ENCODE measurements at places on chromosomes 5 and 9.

GRCh38 chr9:35798658-35799374 is 7.4 kb downstream of the NPR2 start:
- DNase-seq, result no peak

GRCh38 chr9:22105005-22105722 is 96.1 kb upstream of the CDKN2B start:
- DNase-seq, result no peak

DNA sequence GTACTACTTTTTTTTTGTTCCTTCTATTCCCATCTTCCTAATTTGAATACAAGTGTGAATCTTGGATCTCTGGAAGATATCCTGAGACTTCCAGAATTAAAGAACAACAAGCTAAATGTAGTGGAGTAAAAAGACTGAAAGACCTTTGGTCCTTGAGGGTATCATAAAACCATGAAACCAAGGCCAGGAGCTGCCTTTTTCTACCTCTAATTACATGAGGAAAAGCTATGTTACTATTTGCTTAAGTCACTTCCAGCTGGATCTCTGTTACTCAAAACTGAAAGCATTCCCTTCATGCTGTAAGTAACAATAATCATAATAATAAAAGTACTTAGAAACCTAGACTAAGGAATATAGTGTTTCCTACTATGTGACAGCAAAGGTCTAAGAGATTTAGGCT is 649.6 kb downstream of the KCTD16 start:
- no peak for DNase-seq

DNA sequence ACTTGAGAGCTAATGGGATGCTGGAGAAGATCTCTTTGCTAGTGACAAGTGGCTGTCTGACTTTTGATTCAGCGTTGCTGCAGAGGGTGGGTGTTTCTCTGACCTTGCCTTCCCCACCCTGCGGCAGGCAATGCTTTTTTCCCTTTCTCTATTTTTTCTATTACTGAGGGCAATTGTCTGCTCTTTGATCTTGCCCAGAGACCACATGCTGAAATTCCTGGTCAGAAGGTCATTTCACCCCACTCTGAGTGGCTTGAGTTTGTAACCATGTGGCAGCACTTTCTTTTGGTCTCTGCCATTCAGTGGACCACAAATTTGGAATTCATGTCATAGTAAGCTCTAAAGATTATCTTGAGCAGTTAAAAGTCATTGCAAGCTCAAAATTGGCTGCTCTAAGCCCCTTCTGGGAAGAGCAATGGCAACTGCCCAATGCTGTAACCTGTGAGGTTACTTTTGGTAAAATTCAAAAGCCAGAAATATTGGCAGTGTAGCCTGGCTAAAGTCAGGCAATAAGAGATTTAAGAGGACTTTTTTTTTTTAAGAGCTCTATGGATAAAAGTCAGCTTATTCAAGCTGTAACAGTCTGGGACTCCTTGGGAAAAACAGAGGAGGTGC is 30.4 kb upstream of the MTMR12 start:
- DNase-seq, result no peak

DNA sequence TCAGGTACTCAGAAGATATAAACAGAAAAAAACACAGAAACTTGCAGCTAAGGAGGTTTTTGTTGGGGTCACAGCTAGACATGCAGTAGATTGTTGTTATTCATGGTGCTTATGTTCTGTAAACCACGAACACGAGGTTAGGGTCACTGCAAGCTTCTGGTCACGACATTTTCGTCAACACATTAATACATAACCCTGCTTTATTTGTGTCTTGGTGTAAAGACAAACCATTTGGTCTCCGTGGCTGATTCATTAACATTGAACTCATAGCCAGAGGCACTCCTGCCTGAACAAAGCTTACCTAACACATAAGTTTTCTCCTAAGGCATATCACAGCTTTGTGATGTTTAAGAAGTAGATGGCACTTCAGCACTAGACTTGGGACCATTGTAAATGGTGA is 16.9 kb downstream of the TEK start:
- no peak for DNase-seq

DNA sequence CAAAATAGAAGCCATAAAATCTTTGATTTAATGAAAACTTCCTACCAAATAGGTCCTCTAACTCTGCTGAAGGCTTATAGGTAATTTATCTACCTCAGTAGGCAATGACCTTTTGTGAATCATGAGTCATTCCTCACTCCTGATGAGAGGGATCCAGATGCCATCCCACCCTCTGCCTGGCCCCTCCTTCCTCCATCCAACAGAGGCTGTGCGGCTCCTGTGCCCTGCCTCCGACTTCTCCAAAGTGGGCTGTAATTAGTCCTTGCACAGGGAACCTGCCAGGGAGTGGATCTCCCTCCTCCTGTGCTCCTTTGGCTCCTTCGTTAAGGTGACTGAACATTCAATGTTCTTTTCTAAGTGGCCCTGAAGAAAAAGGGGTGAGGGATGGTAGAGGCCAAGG is 213.9 kb upstream of the TBCA start:
- no peak for DNase-seq

- DNase-seq, result no peak
These were observed 102.1 kb upstream of the C9orf72 start for GRCh38 chr9:27675354-27675753.

DNA sequence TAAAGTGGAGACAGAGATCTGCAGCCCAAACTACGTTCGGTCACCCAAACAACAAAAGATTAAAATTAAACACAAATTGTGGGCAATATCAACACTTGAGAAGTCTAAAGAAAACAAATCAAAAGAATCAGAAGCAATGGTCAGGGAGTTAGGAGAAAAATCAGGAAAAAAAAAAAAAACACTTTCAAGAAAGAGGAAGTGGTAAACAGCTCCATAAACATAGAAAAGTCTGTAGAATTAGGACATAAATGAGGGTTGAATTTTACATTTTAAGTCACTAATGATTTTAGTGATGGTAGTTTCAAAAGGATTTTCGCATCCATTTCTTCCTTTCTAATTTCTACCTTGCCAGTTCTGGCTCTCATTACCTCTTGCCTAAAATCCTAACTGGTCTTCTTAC is 10.1 kb downstream of the RNF145 start:
- DNase-seq, result no peak

DNA sequence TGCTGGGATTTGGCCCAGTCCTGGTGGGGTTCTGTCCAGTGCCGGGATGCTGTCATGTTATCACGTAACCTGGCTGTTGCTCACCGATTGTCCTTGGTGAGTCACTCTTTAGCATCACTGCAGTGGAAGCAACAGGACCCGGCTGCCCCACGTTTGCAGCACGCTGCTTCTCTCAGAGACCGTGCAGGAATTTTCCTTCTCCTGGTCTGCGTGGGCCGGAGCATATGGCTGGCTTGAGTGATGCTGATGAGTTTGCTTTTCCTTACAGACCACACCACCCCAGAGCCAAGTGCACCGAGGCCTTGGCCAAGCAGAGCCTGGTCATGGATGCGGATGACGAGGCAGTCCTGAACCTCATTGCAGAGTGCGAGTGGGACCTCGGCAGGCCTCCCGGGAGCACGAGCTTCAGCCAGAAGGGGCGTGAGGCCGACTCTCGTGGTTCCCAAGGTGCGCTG is 21.4 kb downstream of the CEP72 start:
- no peak for DNase-seq

DNA sequence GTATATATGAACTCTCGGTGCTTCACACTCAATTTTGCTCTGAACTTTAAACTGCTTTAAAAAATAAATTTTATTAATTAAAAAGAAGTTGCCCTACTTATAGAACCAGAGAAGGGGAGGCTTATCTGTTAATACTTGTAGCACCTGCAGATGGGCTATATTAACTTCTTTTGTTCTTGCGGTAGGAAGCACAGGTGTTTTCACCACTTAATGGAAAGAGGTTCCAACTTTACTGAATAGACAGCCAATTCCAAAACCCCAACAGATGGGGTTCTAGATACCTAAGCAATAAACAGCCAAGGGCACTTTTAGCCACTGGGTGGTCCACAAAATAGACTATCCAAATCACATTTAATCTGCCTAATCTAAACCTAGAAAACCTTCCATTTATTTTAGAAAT is 65.4 kb downstream of the SSBP2 start:
- DNase-seq, result no peak

DNA sequence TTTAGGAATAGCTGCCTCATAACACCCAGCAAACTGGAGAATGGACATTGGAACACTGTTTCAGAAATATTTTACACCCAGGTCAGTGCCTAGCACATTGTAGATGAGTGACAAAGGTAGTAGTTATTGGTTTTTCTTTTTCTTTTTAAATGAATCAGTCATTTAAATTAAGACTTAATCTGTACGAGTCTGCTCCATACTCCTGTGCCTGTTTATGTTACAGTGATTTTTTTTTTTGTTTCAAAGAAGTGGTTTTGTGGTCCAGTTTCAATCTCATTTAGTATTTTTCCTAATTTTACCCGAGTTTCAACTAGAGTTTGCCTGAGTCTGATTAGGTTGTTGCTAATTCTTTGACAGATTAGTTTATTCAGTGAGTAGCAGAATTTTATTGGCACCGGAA is 16.2 kb downstream of the LMNB1 start:
- DNase-seq, result no peak

DNA sequence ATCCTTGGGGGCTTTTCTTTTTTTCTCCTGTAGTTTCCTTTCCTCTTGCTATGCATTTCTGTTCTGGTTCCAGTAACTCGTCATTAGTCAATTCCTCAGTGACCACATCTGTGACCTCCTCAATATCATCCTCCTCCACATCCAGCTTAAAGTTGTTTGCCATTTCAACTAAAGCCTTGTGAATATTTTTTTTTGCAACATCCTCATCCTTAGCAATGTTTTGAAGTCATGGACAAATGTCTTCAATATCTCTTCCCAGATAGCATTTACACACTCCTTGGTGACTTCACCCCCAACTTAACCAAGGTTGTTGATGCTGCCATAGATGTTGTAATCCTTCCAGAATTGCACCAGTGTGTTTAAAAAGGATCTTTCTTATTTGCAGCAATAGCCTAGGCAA is 14.7 kb upstream of the ADRB2 start:
- no peak for DNase-seq

- DNase-seq, result no peak
These were observed 9.9 kb downstream of the HSPA9 start for GRCh38 chr5:138565100-138565821.

DNA sequence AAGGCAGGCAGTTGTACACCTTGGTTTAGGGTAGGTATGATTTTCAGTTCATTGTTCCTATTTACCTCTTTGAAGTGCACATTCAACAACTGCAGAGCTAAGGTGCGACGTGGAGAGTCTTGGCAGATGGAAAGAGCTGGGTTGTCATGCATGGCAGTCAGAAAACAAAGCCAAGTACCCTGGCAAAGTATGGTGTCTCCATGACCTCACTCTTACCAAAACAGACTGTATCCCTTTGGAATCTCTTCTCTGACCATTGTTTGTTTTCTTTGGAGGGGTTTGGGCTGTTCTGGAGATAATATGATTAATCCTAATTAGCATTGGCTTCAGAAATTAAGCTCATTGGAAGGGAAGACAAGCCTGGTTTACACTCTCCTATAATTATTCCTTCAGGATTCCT is 665.7 kb downstream of the DNAH5 start:
- DNase-seq, result no peak

GRCh38 chr9:123455187-123455586 is 99.2 kb downstream of the CRB2 start:
- no peak for DNase-seq

DNA sequence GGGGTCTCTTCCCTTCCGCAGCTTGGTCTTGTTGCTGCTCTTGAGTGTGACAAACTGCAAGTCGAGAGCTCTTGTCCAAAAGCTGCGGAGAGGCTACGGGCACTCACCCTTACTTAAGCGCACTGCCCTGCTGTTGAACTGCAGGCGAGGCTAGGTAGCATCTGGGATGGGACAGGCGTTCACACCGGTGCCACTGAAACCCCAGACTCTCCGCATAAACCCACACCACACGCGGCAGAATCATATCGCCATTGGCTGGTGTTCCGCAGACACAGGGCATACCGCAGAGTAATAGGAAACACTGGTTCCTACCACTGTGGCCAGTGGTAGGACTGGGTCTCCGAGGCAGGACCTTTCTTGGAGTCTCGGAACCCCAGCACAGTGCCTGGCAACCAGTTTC is 2.2 kb upstream of the NPR3 start:
- DNase-seq, result no peak

- no peak for DNase-seq
These were observed 5.2 kb downstream of the DUSP1 start for GRCh38 chr5:172765766-172766286.

- no peak for DNase-seq
These were observed 23.5 kb downstream of the AFAP1L1 start for GRCh38 chr5:149294872-149295829.

- DNase-seq, result peak; percentile 71
These were observed 24.9 kb downstream of the PCDHGC5 start for GRCh38 chr5:141513627-141514329.

DNA sequence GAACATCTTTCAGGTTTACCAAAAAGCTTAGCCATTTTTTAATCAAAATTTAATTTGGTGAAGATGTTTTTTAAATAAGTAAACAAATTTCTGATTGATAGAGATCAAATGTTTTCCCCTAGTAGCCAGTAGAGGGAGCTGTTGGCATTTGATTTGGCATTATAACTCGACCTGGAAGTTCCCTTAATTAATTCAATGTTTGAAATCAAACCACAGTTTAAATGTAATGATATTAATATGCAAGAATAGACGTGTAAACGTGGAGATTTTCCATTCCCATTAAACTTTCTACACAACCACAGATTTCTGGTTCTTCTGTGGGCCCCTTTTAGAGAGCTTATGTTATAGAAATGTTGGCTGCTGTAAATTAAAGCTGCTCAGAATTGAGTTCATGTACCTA is 148.1 kb upstream of the MPDZ start:
- peak; percentile 11 for DNase-seq

DNA sequence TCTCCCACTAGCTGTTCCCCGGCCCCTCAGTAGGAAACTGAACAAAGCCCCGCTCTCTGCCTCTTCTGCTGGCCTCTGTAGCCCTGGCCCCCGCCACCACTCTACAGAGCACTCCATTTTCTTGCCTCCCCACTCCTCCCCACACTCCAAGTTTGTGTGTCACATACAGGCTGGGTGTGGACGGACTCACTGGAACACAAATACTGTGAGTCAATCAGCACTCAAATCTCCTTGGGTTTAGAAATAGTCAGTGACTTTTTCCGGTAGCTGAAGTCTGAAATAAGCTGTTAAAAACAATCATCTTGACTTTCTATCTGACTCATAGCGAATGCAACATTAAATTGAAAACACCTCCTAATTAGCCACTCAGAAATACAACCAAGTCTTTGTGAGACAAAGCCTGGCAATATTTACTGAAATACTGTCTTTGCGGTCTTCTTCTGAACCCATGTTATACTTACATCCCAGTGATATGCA is 122.5 kb downstream of the LHFPL2 start:
- DNase-seq, result no peak

DNA sequence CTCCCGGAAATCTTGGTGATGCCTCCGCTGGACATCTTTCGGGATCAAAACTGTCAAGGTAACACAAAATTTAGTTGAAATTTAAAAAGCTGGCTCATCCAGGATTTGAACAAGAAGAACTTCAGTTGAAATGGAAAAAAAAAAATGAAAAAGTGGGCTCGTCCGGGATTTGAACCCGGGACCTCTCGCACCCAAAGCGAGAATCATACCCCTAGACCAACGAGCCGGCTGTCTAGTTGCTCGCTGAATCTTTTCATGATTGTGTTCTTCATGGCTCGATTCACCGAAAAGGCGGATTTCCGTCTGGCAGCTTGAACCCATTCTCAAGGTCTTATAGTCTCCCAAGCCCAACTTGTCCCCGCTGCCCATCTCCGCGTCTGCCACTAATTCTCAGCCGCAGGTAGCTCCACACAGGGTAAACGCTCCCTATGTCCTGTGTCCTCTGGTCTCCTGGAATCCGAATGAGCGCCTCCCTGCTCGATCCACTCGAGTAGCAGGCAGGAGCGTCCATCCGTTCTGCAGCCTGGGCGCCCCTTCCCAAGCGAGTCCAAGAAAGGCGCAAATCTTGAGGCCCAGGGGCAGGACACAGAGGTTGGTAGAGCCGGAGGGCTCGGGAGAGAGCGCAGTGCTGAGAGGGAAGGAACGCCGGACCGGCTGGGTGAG is 16.2 kb downstream of the TRIM7 start:
- DNase-seq, result no peak

Measured in frontal cortex (tissue), 4 donors.